ENCODE measurements at places on chromosomes 16 and 17.

- no peak for DNase-seq
Observed at GRCh38 chr16:11270602-11271162, 1.6 kb upstream of the TNP2 start.

DNA sequence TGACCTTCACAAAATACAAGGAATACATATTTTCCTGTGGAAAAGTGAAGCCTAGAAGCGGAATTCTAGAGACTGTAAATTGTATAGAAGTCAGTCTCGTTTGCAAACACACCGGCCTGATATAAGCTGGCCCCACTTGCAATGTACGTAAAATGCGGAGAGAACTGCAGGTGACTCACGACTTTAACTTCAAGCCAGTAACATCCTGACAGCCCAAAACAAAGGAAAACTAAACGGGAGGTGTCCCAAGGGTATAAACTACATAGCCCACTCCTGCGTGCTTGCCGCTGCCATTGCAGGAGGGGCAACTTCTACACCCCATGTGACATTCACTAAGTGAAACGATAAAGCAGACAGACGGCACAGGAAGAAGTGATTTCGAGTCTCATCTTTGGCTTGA is 101.6 kb downstream of the CYTH1 start:
- DNase-seq = no peak

DNA sequence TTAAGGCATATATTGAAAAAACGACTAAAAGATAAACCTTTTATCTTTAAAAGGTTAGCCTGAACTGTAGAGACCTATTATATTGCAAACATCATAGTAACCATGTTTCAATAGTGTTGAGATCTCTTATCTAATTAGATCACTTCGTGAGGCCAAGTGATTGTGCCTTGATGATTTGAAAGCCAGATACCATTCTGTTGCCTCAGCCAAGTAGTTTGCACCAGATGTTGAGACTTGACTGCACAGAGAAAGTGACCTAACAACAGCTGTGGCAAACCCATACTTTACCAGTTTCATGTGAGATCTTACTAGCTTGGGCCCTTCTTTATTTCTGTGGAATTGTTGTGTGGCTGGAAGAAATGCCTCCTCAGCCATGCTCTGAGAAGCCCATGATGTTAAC is 717.3 kb downstream of the KCNJ2 start:
- no peak for DNase-seq

DNA sequence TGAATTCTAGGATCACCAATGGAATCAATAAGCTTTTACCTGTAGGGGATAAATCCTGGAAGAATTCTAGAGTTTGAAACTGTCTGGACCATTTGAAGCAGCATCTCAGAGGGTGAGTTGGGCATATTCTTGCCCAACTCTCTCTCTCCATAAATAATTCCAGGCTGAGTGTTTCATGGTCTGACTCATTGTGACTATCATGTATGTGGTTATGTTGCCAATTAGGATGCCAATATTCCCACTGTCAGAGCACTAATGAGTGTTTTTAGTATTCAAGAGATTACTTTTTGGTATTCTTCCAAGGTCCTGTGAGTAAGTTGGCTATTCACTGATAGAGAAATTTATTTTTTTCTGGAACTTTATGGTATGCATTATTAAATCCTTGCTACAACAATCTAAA is 456.9 kb downstream of the TOX3 start:
- no peak for DNase-seq

DNA sequence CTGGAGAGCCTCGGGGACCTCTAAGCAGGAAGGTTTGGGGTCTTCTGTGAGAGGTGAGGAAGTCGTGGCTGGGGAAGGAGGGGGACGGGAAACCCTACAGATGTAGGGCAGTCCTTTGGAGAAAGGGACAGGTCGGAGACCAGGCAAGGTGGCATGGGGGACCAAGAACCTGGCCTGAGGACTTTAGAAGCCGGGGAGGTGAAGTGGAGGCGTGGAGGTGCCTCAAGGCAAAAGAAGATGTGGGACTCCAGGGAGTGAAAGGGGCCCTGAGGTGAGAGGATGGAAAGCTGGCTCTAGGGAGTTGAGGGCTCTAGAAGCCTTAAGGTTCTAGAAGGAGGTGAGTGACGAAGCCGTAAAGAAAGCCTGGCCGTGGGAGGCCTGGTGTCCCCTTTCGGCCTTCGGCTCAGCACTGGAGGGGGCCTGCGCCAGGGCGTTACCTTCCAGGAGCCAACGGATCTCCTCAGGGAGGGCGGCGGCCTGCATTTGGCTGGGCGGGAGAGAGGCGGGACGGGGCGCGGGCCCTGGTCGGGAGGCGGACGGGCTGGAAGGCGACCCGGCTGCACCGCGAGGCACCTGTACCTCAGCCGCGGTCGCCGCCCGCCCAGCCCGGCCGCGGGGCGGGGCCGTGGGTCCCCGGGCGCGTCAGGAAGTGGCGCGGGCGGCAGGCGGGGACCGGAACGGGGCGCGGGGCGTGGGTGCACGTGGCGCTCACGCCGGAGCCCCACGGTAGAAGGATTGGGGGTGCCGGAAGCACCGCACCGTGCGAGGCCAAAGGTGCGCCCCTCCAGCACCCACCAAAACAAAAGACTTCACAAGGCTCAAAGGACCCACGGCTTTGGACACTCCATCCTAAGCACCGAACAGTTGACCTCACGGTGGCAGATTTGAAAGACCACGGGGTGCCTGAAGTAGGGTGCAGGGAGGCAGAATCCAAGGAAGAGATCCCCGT is at the start of gene SKAP1:
SKAP1 (minus strand) TSS at position 577 of the 949 bp plus-strand sequence.
- DNase-seq = no peak

DNA sequence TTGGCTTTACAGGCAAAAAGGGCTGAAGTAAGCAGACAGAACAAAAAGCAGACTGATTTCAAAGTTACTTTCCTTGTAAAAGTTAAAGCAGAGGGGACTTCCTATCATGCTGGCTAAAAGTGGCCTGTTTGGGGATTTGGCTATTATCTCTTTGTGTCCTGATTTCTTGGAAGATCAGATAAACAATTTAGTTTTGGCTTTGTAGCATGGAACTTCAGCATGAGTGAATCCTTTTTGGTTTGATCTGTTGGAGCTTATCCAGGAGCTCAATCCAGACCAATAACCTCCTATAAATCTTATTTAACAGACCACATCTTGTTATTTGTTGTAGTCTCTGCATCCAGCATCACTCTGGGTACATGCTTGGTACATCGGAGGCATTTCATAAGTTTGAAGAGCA is 8.9 kb upstream of the RNF112 start:
- DNase-seq = no peak

GRCh38 chr17:17350491-17351355 is 47.5 kb downstream of the NT5M start:
- DNase-seq = no peak

GRCh38 chr17:50828508-50829170 is 6.7 kb upstream of the WFIKKN2 start:
- DNase-seq = no peak

GRCh38 chr16:28258567-28258966 is 33.8 kb upstream of the SBK1 start:
- DNase-seq = no peak

GRCh38 chr17:10336393-10336792 is 36.4 kb downstream of the MYH13 start:
- no peak for DNase-seq

DNA sequence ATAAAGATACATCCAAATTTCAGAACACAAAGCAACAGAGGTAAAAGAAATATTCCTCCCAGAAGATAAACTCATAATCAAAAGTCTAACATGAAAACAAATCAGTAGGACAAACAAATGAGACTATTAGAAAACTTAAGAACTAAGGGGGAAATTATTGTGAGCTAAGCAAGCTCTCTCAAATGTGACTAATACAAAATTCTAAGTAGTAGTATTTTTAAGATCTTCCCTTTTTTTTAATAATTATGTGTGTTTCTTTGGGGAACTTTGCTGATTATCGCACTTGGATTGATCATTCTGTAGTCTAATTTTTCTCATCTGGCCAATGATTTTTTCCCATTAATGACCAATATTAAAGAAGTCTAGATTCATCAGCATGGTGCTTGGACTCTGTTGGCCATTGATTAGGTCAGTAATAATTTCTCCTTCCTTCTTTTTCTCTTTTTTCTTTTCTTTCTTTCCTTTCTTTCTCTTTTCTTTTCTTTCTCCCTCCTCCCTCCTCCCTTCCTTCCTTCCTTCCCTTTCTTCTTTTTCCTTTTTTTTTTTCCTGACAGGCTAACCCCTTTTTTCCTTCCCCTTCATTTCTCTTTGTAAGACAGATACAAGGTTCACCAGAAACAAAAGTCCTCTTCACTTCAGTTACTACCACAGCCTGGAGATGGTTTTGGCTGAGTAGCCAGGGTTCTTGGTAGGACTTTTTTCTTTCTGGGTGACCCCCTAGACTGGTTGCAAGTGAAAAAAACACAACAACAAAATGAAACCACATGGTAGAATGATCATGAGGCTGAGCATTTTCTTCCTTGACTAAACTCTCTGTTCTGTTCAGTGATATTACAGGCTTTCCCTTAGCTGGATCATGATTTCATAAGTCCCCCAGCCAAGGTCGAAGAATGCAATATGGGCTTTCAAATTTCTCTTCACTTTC is 2.9 kb upstream of the ABCA6 start:
- no peak for DNase-seq

GRCh38 chr17:72816406-72816805 is 276.1 kb downstream of the SLC39A11 start:
- DNase-seq = no peak

DNA sequence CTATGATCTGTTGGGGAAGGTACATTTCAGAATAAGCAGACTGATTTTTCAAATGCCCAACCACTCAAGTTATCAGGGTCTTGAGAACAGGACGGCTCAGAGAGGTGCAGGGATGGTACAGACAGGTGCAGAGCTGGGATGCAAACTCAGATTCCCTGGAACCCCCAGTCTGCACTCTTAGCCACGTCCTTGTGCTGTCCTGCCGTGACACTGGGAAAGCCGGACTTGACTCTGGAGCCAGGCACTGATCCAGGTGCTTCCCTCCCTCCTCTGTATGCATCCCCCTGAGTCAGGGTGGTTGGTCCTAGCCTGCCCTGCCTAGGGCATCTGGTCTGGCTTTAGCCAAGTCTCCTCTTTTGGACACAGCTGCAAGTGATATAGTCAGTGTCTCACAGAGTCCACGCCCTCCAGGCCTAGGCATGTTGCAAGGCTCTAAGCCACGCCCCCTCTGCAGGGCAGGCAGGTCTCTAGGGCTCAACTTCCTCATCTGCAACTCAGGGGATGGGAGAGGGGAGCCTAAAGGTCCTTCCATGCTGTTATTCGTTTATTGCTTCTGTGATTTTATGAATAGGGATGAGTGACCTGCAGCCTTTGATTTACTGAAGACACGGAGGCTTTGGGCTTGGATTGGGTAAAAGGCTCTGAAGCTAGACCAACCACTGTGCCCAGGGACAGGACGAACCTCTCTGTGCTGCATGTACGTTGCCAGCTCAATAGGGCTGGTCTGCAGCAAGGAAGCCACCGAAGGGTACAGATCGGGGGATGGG is 97.3 kb downstream of the SDK2 start:
- no peak for DNase-seq

DNA sequence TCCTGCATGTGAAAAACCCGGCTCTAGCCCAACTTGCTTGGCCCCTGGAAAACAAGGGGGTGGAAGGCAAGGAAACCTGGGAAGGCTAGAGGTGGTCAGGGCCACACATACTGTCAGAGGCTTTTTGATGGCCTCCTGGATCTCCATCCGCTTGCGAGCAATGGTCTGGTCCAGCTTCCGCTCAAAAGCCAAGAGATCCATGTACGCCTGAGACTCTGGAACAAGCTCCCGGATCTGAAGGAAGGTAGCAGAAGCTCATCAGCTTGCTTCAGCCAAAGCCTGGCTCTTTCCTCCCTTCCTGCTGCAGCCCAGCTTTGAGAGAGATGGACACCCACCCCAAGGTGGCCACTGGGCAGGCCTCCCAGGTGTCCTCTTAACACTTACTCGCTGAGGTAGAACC is 5.7 kb downstream of the SMARCD2 start:
- no peak for DNase-seq

GRCh38 chr16:48462106-48462740 is 77.0 kb upstream of the SIAH1 start:
- no peak for DNase-seq

DNA sequence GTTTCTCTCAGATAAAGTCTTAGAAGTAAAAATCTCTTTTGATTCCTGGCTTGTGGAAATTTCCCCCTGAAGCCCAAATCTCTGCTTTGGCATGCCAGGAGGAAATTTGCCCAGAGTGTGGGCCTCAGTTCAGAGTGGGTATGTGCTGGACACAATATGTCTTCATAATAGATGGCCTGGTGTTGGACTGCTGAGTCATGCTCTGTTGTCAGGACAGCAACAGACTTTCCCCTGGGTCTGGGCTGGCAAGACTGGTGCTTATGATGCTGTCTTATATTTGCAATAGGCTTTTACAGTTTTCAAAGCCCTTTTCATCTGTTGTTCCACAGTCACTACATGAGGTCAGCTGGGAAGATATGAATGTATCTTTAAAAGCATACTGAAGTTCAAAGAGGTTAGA is 57.0 kb downstream of the SHISA9 start:
- DNase-seq = no peak

All from amygdala (tissue), 56 donors.